ENCODE measurements at places on chromosomes 16 and 17. TPM values are rescaled to one million over a fixed set of nuclear protein-coding genes. Genes with fewer than 3 reads are reported as not detected.

KRT37 gene
- not detected for total RNA-seq

MYH2 gene
- total RNA-seq = not detected

FZD2 gene
- 0.23 TPM for total RNA-seq

TPSD1 gene
- total RNA-seq = not detected

MAF gene
- total RNA-seq = 46.7 TPM

GRCh38 chr16:70714581-70715054, 28.8 kb upstream of the MTSS2 start:
- H3K4me3 ChIP-seq = no peak overlapping the region
- H3K4me1 ChIP-seq = peaks cover 6% of the 10 kb centered on the region
- no peaks in the 10 kb centered on the region for H3K27me3 ChIP-seq

DNA sequence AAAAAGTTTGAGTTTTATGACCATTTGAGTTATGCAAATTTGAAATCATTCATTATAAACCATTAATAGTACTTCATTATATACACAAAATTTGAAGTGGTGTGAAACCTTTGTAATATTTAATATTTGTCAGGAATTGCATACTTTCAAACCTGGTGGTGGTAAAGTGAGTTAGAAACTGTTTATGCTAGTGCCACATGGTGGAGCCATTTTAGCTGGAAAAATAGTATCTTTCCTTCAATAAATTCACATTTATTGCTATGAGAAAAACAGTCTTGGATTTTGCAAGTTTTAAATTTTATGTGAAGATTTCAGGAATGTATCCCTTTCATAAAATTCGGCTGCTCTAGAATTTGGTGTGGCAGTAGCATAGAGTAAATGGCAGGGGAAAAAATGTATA, 7.3 kb upstream of the BLMH start:
- H3K4me1 ChIP-seq = no peaks in the 10 kb centered on the region
- H3K36me3 ChIP-seq = peaks cover 2% of the 10 kb centered on the region
- no peak overlapping the region for H3K4me3 ChIP-seq
- no peak for DNase-seq
- peak overlapping the region; percentile 54 for H3K27ac ChIP-seq
- no peaks in the 10 kb centered on the region for H3K27me3 ChIP-seq

- H3K36me3 ChIP-seq = no peaks in the 10 kb centered on the region
- no peak overlapping the region for H3K4me3 ChIP-seq
- peaks cover 9% of the 10 kb centered on the region for H3K4me1 ChIP-seq
Observed at GRCh38 chr16:30927789-30928378, 4.5 kb downstream of the FBXL19 start.

DNA sequence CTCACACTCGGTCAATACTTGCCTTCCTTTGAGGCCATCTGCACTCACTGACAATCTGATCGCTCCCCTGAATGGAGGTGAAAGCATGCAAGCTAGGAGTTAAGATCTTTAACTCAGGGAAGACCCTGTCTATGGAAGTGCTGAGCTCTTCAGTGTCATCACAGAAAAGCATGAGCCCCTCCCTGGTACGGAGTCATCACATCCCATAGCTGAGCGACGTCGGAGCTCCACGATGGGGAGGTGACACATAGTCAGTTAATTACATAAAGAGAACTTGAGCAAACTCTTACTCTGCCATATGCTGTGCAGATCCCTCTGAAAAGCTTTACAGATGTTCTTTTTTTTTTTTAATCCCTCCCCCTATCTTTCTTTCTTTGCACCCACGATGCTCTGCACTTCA, 463.2 kb downstream of the WWOX start:
- DNase-seq = no peak
- no peak overlapping the region for H3K4me3 ChIP-seq
- peaks cover 7% of the 10 kb centered on the region for H3K4me1 ChIP-seq
- no peak overlapping the region for H3K27ac ChIP-seq
- H3K36me3 ChIP-seq = peaks cover 2% of the 10 kb centered on the region
- peaks cover 4% of the 10 kb centered on the region for H3K27me3 ChIP-seq

DNA sequence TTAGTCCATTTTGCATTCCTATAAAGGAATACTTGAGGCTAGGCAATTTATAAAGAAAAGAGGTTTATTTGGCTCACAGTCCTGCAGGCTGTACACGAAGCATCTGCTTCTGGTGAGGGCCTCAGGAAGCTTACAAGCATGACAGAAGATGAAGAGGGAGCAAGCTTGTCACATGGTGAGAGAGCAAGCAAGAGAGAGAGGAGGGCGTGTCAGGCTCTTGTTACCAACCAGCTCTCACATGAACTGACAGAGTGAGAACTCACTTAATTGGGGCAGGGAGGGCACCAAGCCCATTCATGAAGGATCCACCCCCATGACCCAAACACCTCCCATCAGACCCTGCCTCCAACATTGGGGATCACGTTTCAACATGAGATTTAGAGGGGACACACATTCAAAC, 1.6 kb downstream of the CHCT1 start:
- peaks cover 11% of the 10 kb centered on the region for H3K4me1 ChIP-seq
- no peak for DNase-seq
- no peaks in the 10 kb centered on the region for H3K36me3 ChIP-seq
- H3K4me3 ChIP-seq = no peak overlapping the region
- no peak overlapping the region for H3K27ac ChIP-seq
- H3K27me3 ChIP-seq = no peaks in the 10 kb centered on the region

DNA sequence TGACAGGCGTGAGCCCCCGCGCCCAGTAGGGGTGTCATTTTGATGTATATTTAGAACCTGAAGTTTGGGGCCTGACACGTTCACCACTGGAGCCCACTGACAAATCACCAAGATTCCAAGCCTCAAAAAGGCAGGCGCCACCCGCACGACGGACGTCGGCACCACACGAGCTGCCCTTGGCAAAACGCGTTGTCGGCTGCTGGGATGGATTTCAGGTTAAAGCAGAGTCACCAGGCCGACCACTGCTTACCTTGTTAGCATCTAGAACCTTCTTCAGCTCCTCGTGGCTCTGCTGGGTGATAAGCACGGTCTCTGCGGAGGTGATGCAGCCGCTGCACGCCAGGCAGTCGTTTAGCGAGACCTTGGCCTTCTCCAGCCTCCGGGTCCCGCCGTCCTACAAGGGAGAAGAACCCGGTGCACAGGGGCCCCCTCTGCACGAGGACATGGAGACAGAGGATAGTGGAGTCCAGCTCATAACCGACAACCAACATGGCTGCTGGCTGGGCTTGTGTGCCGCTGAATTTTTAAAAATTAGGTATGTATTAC, 3.8 kb downstream of the CIAO3 start:
- DNase-seq = no peak
- no peaks in the 10 kb centered on the region for H3K27me3 ChIP-seq
- H3K36me3 ChIP-seq = peaks cover 6% of the 10 kb centered on the region
- no peak overlapping the region for H3K4me3 ChIP-seq
- no peak overlapping the region for H3K27ac ChIP-seq
- H3K4me1 ChIP-seq = peaks cover 48% of the 10 kb centered on the region

DNA sequence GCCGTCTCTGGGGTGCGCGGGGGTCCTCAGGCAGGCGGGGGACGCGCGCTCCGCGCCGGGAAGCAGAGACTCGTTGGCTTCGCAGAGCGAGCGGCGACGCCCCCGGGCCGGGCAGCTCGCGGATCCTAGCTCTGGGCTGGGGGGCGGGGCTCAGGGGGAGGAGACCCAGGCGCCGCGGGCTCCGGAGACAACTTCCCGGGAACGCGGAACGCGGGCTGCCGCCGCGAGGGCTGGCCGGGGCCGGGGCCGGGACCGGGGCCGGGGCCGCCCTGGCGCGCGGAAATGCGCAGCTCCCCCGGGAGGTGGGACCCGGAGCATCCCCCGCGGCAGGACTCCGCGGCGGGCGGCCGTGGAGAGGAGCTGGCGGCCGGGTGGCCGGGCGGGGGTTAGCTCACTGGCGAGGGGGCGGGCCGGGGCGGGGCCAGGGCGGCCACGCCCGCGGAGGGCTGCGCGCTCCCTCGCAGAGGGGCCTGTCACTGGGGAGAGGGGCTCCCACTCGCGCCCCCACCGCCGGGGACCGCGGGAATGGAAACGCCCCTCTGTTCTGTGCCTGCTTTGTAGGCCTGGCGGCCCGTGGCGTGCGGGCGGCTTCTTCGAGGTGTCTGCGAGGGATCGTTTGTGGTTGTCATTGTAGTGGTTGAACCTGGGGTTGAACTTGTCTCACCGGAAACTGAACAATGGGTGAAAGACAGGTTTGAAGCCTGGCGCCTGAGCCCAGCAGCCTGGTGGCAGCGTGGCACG, at the start of gene GAS7:
Gene GAS7, minus strand, starts transcription at position 98 of the 741 bp plus-strand sequence.
- peaks cover 3% of the 10 kb centered on the region for H3K36me3 ChIP-seq
- H3K4me3 ChIP-seq = peak within 1 kb of the TSS; percentile 65
- H3K27me3 ChIP-seq = peaks cover 35% of the 10 kb centered on the region

- H3K27me3 ChIP-seq = no peaks in the 10 kb centered on the region
- H3K36me3 ChIP-seq = no peaks in the 10 kb centered on the region
- DNase-seq = no peak
- no peak overlapping the region for H3K4me3 ChIP-seq
- H3K27ac ChIP-seq = no peak overlapping the region
Observed at GRCh38 chr16:72536723-72537435, 364.9 kb upstream of the PMFBP1 start.

DNA sequence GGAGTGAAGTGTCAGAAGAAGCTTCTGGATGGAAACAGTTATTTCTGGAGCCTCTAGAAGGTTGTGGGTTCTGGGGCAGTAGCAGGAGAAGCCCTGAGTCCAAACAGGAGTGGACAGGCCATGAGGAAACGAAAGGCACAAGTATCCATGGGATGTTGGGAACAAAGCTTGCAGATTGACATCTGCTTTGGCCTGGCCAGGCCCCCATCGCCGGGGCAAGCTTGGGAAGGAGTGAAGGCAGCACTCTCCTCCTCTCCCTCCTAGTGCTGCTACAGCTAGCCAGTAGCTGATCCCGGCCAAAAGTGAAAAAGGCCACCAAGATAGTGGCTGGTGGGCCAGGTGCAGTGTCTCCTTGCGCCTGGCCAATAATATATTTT, 40.4 kb downstream of the B9D1 start:
- no peak overlapping the region for H3K4me3 ChIP-seq
- H3K36me3 ChIP-seq = peaks cover 3% of the 10 kb centered on the region
- no peaks in the 10 kb centered on the region for H3K4me1 ChIP-seq

DNA sequence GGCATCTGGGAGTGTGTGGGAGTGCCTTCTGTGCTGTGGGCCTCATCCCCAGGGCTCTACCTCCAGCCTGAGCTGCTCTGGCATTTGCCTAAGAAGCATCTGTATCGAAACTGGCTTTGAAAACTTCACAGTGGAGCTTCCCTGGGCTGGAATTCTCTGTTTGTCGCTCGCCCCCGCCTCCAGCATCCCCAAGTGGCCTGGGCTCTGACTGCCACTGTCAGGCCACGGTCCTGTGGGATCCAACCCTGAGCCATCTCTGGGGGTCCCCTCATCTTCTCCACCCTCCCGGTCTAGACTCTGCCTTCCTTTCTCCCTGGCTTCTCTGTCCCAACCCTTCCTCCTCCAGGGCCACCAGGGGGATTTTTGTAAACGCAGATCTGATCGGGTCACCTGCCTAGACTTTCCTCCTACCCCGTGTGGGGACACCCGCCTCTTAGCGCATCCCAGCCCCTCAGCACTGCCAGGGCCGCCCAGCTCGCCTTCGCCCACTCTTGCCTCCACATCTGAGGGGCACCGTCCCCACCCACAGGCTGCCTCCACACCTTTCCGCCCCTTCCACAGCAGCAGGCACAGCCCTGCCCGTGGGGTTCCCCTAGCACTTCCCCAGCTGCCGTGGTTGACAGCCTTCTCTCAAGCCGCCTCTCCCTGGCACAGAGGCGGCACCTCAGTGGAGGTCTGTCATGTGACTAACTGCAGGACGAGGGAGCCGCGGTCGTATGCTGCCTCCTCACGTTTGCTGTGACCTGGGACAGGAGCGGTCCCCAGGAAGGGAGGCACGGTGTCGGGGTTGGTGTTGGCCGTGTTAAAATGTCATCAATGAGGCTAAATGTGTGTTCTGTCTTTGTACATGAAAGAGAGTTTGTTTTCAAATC, 12.0 kb downstream of the TBC1D24 start:
- no peaks in the 10 kb centered on the region for H3K36me3 ChIP-seq
- H3K4me1 ChIP-seq = peaks cover 21% of the 10 kb centered on the region
- DNase-seq = peak; percentile 84

DNA sequence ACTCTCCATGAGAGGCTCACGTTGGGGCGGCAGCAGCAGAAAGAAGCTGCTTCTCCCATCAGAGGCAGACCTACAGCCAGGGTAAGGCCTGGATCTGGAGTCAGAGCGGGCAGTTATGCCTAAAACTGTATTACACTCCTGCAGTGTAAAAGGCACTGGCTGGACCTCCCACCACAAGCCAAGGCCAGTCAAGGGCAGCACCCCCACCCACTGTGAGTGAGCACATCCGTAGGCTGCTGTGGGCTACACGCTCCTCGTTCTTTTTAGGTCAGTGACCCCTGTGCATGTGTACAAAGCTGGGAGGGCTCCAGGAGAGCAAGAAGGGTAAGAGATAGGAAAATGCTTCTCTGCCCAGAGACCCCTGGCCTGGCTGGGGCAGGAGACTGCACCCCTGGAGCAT, 20.7 kb downstream of the DCAKD start:
- DNase-seq = no peak
- no peak overlapping the region for H3K4me3 ChIP-seq
- no peaks in the 10 kb centered on the region for H3K27me3 ChIP-seq
- peaks cover 5% of the 10 kb centered on the region for H3K36me3 ChIP-seq
- H3K4me1 ChIP-seq = peaks cover 8% of the 10 kb centered on the region

GRCh38 chr16:55340445-55340844, 16.4 kb downstream of the IRX6 start:
- H3K4me3 ChIP-seq = no peak overlapping the region
- no peak overlapping the region for H3K27ac ChIP-seq
- DNase-seq = no peak
- no peaks in the 10 kb centered on the region for H3K36me3 ChIP-seq

DNA sequence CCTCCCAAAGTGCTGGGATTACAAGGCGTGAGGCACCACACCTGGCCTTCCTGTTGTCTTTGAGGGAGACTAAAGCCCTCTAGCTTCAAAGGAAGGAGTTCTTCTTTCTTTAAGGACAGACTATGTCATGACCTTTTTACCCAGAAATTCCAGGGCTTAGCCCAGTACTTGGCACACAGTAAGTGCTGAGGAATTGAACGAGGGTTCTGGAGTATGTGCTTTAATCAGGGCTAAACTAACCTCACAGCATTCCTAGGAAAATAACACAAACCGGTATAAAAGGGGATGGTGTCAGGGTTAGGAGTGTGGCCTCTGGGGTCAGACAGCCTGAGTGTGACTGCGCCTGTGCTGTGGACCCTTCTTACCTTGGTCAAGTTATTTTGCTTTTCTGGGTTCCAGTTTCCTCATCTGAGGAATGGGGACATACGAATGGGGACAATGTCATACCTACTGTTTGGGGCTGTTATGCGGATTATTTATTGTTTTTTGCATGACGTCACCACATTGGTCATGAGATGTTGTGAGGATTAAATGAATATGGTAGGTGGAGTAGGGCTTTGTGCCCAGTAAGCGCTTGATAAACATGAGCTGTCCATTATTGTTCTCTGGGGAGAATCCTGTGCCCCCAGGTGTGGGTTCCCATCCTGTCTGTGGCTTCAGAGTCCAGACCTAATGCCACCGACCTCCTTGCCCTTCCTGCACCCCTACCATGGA, 21.9 kb downstream of the KSR1 start:
- peak overlapping the region; percentile 21 for H3K4me3 ChIP-seq
- no peak overlapping the region for H3K27ac ChIP-seq
- peaks cover 100% of the 10 kb centered on the region for H3K4me1 ChIP-seq
- DNase-seq = no peak
- no peaks in the 10 kb centered on the region for H3K27me3 ChIP-seq
- H3K36me3 ChIP-seq = peaks cover 13% of the 10 kb centered on the region

GRCh38 chr16:11250786-11251524, 5.0 kb downstream of the SOCS1 start:
- H3K4me1 ChIP-seq = peaks cover 70% of the 10 kb centered on the region
- no peaks in the 10 kb centered on the region for H3K27me3 ChIP-seq
- peak overlapping the region; percentile 85 for H3K4me3 ChIP-seq
- H3K27ac ChIP-seq = peak overlapping the region; percentile 100
- no peak for DNase-seq

Data from activated T-cell treated with anti-CD3 and anti-CD28 coated beads, Interleukin-2, amount 50 U/mL, for 72 hours (primary cell).